ENCODE measurements at places on chromosomes 4 and X.

GRCh38 chr4:159144112-159144694, 41.3 kb downstream of the RAPGEF2 start:
- no peak for DNase-seq

- DNase-seq, result no peak
Measured at GRCh38 chr4:93317561-93317960, 511.0 kb upstream of the ATOH1 start.

GRCh38 chrX:111823128-111823527, 52.9 kb upstream of the TRPC5OS start:
- no peak for DNase-seq

- no peak for DNase-seq
Measured at GRCh38 chrX:7133050-7133440, 14.5 kb upstream of the STS start.

GRCh38 chrX:54721424-54721823, 76.6 kb downstream of the ITIH6 start:
- peak; percentile 12 for DNase-seq

DNA sequence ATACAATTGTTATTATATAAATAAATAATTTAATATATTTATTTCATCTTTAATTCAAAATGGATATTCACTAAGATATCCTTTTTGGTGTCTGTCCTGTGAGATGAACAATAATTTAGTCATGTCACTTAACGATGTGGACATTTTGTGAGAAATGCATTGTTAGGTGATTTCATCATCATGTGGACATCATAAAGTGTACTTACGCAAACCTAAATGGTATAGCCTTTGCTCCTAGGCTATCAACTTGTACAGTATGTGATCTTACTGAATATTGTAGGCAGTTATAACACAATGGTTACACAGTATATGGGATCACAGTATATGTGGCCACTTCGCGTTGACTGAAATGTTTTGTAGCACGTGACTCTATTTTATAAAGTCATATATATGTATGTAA, 20.2 kb upstream of the CHRNA9 start:
- DNase-seq, result no peak

DNA sequence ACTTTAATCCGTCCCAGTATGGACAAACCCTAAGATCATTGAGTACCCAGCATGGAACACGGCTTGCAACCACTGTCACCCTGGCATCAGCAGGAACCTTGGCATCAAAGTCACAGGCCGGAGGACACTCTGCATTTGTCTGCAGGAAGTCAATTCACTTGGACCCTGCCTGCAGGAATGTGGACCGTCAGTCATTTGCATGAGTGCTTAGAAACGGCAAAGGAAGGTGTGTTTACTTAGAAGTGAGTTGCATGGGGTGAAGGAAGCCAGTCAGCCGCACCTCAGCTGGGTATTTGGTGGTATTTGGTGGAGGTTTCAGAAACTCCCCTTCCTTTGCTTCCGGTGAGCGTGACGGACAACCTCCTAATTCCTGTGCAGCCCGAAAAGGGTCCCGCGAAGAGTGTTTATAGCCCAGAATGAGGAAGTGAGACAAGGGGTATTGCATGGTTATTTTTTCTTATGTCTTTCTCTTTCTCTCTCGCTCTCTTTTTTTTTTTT, 15.5 kb downstream of the P2RY8 start:
- no peak for DNase-seq

GRCh38 chrX:68727696-68728095, 80.2 kb downstream of the STARD8 start:
- no peak for DNase-seq

DNA sequence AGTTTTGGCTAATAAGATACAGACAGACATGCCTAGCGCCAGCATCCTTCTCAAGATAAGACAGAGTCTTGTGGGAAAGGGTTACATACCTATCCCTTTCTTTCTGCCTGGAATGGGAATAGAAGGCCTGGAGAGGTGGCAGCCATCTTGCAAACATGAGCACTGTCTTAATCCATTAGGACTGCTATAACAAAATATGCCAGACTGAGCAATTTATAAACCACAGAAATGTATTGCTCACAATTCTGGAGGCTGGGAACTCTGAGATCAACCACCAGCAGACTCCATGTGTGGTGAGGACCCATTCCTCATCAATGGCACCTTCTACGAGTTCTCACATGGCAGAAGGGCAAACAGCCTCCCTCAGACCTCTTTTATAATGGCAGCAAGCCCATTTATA, 26.5 kb upstream of the NEIL3 start:
- no peak for DNase-seq

GRCh38 chr4:173318648-173319211, 15.4 kb downstream of the HMGB2 start:
- no peak for DNase-seq

- no peak for DNase-seq
Measured at GRCh38 chr4:96352051-96352517, 512.2 kb downstream of the PDHA2 start.

GRCh38 chrX:154988719-154989118, 33.8 kb downstream of the F8 start:
- DNase-seq, result no peak

DNA sequence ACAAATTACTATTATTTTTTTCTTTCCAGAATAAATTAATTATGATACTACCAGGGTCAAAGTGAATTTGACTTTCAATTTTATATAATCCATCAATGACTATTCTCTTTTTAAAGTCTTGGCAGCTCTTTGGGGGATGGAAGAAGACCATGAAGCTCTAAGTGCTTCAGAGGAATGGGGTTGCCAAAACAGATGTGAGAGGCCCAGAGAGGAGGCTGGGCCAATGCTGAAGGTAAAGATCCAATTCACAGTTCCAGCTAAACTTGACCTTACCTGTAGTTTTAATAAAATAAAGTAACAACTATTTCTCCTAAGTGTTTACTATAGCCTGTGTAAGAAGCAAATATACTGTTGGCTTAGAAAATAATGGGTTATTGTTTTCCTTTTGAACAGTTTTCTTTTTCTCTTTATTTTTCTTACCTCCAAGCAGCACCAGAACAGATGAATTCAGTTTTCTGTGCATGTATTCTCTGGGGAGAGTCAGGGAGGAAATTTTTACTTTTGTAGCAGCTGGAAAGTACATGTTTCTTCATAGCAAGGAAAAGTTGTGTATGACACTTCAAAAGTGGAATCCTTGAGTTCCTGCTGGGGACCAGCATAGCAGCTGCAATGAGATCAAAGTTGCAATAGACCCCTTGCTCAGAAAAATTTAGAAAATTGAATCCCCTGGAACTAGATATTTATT, 104.9 kb downstream of the CEP44 start:
- DNase-seq, result no peak
